Nasal cavity respiratory epithelium epithelial cell of viscerocranial mucosa (primary cell): ENCODE measurements at places on chromosomes 4 and X. TPM values are rescaled to one million over a fixed set of nuclear protein-coding genes. Genes with fewer than 3 reads are reported as not detected.

GPRASP3 gene
- total RNA-seq = 2.7 and 5.2 TPM in 2 replicates

SHROOM2 gene
- total RNA-seq = 3.4 and 11.4 TPM in 2 replicates

BRCC3 gene
- 12.0 and 23.3 TPM in 2 replicates for total RNA-seq

FAM9B gene
- total RNA-seq = not detected in 2 replicates

GC gene
- not detected in 2 replicates for total RNA-seq

UGT2B15 gene
- total RNA-seq = not detected in 2 replicates

DUX4 gene
- not detected in 2 replicates for total RNA-seq

AREG gene
- total RNA-seq = 576 and 714 TPM in 2 replicates
